ENCODE measurements at places on chromosomes 12 and 14.

- H3K4me3 ChIP-seq, result no peak overlapping the region
- H3K36me3 ChIP-seq, result peaks cover 22% of the 10 kb centered on the region
Observed at GRCh38 chr12:119718141-119718540, 50.2 kb downstream of the PRKAB1 start.

DNA sequence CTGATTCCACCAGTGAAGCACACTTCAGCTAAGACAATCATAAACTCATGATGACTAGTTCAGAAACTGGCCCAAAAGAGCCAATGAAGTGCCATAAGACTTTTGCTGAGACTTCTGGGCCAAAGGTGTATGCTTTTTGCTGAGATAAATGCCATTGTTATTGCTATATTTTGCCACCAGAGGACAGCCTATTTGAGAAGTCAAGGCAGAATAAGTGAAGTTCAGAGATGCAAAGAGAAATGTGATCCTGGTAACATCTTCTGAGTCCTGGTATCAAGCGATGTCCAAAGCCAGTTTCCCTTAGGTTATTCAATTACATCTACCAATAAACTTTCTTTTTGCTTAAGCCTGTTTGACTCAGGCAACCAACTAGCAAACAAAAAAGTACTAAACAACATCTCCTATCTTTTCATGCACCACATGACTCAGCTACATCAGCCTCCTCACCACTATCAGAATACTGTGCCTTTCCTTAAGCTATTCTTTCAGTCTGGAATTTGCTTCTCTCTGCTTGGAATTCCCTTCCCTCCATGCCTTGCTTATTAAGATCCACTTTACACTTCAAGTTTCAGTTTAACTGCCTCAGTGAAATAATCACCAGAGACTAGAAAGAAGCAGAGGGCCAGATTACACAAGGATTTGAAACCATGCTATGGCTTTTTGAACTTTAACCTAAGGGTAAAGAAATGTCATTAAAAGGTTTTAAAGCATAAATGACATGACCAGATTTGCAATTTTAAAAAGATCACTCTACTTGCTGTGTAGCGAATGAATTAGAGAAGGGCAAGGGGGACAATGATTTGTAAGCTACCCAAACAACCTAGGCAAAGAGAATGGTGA is 14.0 kb downstream of the CRY1 start:
- DNase-seq, result no peak
- peaks cover 10% of the 10 kb centered on the region for H3K36me3 ChIP-seq
- H3K4me1 ChIP-seq, result peaks cover 15% of the 10 kb centered on the region

- DNase-seq, result no peak
- H3K27me3 ChIP-seq, result peaks cover 7% of the 10 kb centered on the region
- peak overlapping the region; percentile 29 for H3K4me3 ChIP-seq
- H3K36me3 ChIP-seq, result peaks cover 3% of the 10 kb centered on the region
Observed at GRCh38 chr14:101950516-101951215, 13.7 kb upstream of the DYNC1H1 start.

- H3K4me3 ChIP-seq, result peak overlapping the region; percentile 92
- peaks cover 41% of the 10 kb centered on the region for H3K4me1 ChIP-seq
- peak overlapping the region; percentile 99 for H3K27ac ChIP-seq
- H3K27me3 ChIP-seq, result no peaks in the 10 kb centered on the region
Observed at GRCh38 chr12:71756054-71756690, 1.5 kb downstream of the RAB21 start.

DNA sequence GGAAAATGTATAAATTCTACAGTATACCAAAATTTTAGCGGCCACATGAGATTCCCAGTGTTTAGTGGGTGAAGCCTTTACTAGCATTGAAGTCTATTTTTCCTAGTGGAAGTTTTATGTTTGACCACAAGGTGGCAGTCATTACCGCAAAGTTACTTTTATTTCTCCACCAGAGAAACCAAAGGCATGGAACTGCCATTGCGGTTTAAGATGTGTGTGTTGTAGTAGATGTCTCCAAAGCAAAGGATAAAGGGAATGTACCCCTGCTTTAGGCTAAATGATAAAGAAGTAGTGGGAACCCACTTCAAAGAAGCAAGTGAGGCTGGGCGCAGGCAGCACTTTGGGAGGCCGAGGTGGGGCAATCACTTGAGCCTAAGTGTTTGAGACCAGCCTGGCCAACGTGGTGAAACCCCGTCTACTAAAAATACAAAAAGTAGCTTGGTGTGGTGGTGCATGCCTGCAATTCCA is 140.5 kb downstream of the PRKCH start:
- peak; percentile 42 for DNase-seq
- H3K4me3 ChIP-seq, result no peak overlapping the region
- H3K27ac ChIP-seq, result peak overlapping the region; percentile 97
- H3K4me1 ChIP-seq, result peaks cover 63% of the 10 kb centered on the region
- no peaks in the 10 kb centered on the region for H3K27me3 ChIP-seq

DNA sequence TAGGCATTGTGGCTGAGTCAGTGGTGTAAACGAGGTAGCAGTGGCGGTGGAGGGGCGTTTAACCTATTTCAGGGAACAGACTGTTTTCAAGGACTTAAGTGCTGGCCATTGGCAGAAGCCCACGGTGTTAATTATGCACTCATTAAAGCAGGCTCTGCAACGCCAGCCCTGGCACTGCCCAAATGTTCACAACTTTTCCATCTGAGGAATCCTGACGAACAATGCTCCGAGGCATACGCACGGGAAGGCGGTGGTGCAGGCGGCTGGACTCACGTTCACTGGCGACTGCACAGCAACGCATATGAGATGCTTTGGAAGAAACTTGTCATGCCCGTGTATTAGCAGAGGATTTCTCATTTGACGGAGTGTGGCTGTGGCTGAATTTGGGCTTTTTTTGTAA is 70.6 kb upstream of the SLC24A4 start:
- no peak for DNase-seq
- H3K36me3 ChIP-seq, result no peaks in the 10 kb centered on the region
- H3K4me3 ChIP-seq, result no peak overlapping the region
- peaks cover 42% of the 10 kb centered on the region for H3K27me3 ChIP-seq

DNA sequence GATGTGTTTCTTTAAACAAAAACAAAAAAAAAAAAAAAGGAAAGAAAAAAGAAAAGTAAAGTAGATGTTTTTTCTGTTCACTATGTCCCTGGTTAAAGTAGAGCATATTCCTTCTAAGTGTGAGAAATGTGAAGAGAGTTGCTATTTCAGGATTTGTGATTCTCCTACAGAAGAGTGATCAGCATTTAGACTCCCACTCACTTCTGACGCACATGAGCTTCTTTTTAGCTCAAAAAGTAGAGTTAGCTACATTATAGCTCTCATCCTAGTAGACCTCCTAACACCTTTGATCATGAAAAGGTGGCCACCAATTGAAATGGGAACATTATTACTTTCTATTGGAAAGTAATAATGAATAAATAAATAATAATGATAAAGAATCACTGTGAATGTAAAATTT is 368.2 kb downstream of the NAV3 start:
- no peak for DNase-seq
- H3K4me3 ChIP-seq, result no peak overlapping the region
- H3K4me1 ChIP-seq, result no peaks in the 10 kb centered on the region

DNA sequence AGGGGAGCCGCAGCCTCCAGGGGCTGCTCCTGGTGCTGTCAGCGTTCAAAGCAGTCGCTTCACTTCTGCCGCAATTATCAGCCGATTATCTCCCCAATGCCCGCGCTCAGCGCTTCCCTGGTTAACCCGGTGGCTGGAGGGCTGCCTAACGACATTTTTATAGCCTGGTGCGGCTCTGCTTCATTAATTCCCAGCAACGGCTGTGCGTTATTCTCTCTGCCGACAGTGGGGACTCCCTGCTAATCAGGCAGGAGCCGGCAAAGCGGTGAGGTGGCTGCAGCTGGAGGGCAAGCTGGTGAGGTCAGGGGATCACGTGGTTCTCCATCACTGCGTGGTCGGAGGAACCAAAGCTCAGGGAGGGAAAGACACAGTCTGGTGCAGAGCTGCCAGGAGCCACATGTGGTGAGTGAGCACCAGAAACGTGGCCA is 62.9 kb downstream of the GLRX5 start:
- DNase-seq, result peak; percentile 41
- peaks cover 18% of the 10 kb centered on the region for H3K27me3 ChIP-seq
- H3K4me1 ChIP-seq, result no peaks in the 10 kb centered on the region
- no peak overlapping the region for H3K4me3 ChIP-seq
- no peak overlapping the region for H3K27ac ChIP-seq

DNA sequence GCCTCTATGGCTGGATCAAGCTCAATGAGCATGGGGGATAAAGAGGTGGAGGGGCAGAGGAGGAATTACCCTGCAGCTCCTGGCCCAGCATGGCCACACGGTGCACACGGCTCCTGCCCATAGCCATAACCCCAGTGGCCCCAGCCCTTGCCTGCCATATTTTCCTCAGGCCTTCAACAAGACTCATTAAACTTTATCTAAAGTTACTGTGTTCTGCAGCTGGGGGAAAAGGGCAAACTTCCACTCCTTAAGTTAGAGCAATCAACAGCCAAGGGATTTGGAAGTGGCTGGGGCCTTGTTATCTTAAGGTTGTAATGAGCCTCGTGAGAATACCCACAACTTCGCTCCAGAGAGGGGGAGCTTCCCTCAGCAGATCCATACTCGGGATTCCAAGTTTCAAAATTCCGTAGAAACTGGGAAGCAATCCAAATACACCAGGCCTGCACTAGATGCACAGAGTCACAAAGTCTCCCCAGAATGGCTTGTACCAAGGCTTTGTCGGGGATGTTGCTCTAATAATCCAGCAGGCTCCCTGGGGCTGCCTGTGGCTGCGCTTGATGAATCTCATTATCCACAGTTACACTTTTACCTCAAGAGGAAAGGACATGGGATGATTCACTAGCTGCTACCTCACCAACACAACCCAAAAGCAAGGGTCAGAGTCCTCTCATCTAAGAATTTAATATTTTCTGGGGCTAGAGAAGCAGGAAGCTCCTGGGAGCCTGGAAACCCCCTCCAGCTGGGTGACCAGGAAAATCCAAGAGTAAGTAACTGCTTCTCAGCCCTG is 13.0 kb upstream of the OR6J1 start:
- H3K36me3 ChIP-seq, result no peaks in the 10 kb centered on the region
- H3K27ac ChIP-seq, result no peak overlapping the region
- H3K4me3 ChIP-seq, result no peak overlapping the region
- no peaks in the 10 kb centered on the region for H3K4me1 ChIP-seq

DNA sequence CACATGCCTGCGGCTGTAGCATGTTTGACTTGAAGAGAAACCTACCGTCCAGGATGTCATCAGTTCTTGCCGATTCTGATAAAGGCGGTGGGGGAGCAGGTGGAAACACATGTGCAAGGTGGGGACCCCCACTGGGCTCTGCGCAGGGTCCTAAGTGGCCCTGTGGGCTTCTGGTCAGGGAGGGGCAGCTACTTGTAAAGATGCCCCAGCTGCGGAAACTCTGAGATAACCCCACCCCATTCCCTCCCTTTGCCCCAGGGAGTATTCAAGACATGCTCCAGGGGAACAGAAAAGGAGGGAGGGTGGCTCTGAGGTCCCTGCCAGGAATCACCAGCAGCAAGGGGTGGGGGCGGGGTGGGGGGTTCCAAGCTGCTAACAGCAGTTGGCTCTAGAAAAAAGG is 67.6 kb downstream of the PIWIL1 start:
- DNase-seq, result no peak
- no peak overlapping the region for H3K27ac ChIP-seq
- no peak overlapping the region for H3K4me3 ChIP-seq
- no peaks in the 10 kb centered on the region for H3K27me3 ChIP-seq
- H3K4me1 ChIP-seq, result no peaks in the 10 kb centered on the region

DNA sequence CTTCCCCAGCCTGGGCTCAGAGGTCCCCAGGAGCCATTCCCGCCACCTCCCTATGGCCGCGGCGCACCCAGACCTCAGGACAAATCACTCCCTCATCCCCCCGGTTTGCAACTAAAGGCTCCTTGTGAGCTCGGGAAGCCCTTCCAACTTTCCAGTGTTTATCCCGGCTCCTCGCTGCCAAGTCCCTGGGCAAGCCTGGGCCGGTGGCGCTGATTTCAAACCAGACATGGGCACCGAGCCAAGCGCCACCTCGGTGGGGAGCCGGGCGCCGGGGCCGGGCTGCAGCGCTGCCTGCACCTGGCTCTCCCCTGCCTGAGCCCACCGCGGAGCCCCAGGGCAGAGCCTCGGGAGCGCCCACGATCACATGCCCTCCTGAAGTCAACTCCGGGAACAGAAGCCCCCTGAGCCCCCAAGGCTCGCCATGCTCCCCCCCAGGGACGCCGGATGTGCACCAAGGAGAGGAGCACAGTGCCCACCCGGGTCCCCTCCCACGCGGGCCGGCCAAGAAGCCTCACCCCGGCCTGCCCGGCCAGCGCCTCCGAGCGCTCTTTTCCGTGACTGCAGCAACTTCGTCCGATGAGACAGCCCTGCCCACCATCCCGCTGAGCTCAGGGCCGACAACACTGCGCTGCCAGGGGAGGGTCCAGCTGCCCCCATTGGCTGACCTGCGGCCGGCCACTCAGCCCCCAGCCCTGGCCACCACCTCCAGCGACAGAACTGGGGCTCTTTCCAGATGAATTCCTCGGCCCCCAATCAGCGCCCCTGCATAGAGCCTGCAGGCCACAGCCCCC is 50.0 kb downstream of the NCOR2 start:
- no peaks in the 10 kb centered on the region for H3K27me3 ChIP-seq
- H3K4me3 ChIP-seq, result no peak overlapping the region
- no peak for DNase-seq
- peaks cover 6% of the 10 kb centered on the region for H3K36me3 ChIP-seq
- no peak overlapping the region for H3K27ac ChIP-seq

GRCh38 chr14:75886636-75887348 is 95.0 kb downstream of the TGFB3 start:
- peaks cover 16% of the 10 kb centered on the region for H3K36me3 ChIP-seq
- no peaks in the 10 kb centered on the region for H3K4me1 ChIP-seq
- no peak overlapping the region for H3K27ac ChIP-seq
- no peak overlapping the region for H3K4me3 ChIP-seq
- H3K27me3 ChIP-seq, result no peaks in the 10 kb centered on the region

DNA sequence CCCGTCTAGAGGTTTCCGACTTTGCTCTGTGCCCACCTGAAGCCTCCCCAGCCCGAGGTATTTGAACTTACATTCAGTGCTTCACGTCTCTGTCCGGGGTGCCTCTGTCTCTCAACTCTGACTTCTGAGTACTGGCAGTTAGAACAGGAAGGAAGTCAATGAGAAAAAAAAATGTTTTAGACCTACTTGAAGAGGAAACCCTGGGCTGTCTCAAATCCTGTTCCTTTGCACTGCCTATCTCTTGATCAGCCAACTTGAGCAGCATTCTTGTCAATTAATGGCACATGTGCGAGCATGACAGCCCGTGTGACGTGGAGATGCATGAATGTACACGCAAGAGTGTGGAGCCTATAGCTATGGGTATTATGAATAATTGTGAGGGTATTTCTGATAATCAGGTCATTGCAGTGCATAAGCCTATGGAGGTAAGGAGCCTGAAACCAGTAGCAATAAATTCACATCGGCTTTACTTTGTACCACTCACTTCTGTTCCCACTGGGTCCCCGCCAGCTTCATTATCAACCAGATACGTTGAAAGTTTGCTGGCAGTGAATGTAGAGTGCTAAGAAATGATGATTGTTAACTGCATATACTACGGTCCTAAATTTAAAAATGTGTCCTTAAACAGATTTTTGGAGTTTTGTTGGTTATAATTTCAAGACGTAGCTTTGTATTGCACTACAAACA is at the start of gene ARHGDIB:
Gene ARHGDIB (minus strand): TSS at position 136 of the 687 bp plus-strand sequence. CDS start 10,889 bp downstream, outside the sequence.
- peaks cover 43% of the 10 kb centered on the region for H3K36me3 ChIP-seq
- peak within 1 kb of the TSS; percentile 97 for H3K27ac ChIP-seq
- H3K4me3 ChIP-seq, result peak within 1 kb of the TSS; percentile 94

GRCh38 chr12:32039917-32040575 is 66.6 kb upstream of the BICD1 start:
- no peak overlapping the region for H3K4me3 ChIP-seq
- H3K27ac ChIP-seq, result no peak overlapping the region
- DNase-seq, result no peak
- H3K27me3 ChIP-seq, result no peaks in the 10 kb centered on the region
- no peaks in the 10 kb centered on the region for H3K36me3 ChIP-seq
- H3K4me1 ChIP-seq, result no peaks in the 10 kb centered on the region

GRCh38 chr14:61524211-61524806 is 171.0 kb upstream of the HIF1A start:
- H3K4me3 ChIP-seq, result peak overlapping the region; percentile 35
- H3K4me1 ChIP-seq, result peaks cover 91% of the 10 kb centered on the region
- no peak for DNase-seq
- H3K27me3 ChIP-seq, result no peaks in the 10 kb centered on the region
